ENCODE measurements at places on chromosomes 2 and 18. TPM values are rescaled to one million over a fixed set of nuclear protein-coding genes. Genes with fewer than 3 reads are reported as not detected.

Gene MYO7B
- total RNA-seq = 0.07 TPM

Gene DLGAP1
- total RNA-seq = 0.39 TPM

Gene ATP8B1
- total RNA-seq = 15.9 TPM

Gene ZNF514
- 8.5 TPM for total RNA-seq

Gene TRPM8
- total RNA-seq = 0.39 TPM
